T-helper 1 cell (primary cell): ENCODE measurements at places on chromosomes 1 and 21.

DNA sequence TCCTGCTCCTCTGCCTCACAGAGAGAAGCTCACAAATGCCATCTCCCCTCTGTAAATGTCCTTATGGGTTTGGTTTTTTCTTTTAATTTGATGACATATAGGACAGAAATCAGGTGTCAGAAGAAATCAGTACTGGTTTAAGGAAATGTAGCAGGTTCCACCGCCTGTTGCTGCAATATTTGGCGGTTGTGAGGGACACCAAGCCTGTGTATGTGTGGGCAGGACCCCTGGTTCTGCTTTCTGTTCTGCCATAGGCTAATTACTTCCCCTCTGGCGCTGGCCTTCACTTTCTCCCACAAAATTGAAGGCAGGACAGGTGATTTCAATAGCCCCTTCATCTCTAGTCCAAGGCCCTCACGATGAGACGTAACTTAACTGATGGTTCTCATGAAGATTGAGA, 69.2 kb downstream of the PRDM2 start:
- DNase-seq, result no peak

GRCh38 chr1:118504867-118505266, 319.8 kb upstream of the SPAG17 start:
- no peak for DNase-seq

DNA sequence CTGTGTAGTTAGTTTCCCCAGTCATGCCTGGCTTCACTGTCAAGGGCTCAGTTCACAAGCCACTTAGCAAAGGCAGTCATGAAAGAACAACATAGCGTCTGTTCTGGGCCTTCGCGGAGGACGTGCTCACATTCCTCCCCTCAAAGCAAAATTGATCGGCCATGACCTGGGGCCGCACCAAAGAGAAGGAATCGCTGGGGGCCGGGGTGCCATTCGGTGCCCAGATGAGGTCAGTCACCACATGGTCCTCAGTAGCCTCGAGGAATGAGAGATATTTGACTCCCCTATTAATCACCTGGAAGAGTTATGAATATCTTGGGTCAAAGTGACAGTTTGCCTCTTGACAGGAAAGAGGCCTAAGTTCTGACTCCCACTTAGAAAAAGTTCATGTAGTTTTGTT, 251.1 kb upstream of the JUN start:
- no peak for DNase-seq

DNA sequence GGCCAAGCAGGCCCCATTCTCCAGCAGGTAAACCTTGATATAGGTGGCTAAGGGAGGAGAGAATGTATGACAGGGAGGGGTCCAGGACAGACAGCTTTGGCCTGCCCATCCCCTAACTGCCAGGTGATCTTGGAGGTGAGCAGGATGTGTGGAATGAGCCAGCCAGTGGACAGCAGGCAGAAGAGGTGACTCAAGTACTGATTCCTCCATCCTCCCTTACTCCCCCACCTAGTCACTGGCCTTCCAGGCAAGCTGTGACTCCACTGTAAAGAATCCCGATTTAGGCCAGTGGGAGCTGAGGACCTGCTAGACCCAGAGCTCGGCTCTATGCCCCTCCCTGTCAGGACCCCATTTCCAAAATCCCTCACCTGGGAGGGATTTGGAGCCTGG, 36.6 kb downstream of the RIMS3 start:
- DNase-seq, result no peak

GRCh38 chr1:114367810-114368209, 143.2 kb downstream of the TRIM33 start:
- DNase-seq, result no peak

- peak; percentile 51 for DNase-seq
Measured at GRCh38 chr1:167057241-167057688, 32.9 kb downstream of the GPA33 start.

DNA sequence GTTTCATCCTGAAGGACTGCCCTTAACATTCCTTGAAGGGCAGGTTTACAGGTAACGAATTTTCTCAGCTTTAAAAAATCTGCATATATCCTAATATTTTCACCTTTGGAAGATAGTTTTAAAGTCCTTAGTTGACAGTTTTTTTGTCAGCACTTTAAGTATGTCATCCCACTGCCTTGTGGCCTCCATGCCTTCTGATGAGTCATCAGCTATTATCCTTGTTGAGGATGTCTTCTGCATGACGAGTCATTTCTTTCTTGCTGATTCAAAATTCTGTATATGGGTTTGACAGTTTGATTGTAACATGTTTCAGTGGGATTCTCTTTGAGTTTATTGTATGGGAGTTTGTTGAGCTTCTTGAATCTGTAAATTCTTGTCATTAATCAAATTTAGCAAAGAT, 500.6 kb downstream of the DISC1 start:
- peak; percentile 48 for DNase-seq

DNA sequence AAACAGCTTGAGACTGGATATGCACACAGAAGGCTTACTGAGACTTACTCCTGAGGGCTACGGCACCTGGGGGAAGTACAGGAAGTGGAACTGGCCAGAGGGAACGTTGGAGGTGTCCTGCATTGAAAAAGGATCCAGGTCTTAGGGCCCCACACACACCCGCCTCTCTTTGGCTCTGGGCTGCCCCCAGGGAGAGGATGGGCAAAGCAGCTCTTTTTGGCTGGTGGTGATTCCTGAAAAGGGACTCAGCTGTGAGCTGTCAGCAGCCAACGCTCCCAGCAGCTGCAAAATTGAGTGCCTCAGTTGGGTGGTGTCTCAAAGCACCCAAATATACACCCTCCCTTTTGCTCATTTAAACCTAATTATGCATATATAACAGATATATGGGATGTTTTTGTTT, 213.2 kb downstream of the TNR start:
- no peak for DNase-seq

- DNase-seq, result no peak
Measured at GRCh38 chr1:58249737-58250586, 296.6 kb downstream of the OMA1 start.

- DNase-seq, result no peak
Measured at GRCh38 chr1:176829261-176829660, 335.3 kb downstream of the ASTN1 start.

DNA sequence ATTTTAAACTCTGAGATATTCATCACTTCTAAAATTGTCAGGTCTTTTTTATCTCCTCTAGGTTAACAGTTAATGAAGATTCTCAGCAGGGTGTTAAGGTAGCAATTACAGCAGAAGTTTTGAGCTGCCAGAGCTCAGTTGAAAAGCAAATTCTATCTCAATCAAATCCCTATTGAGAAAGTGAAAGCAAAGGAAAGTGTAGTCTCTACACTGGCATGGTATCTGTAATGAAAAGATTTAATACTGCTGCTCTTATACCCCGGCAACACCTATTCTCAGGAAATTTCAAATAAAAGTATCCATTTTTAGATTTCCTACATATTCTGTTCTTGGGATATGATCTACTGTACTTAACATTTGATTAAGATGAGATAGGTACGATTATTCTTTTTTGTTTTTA, 913.5 kb downstream of the MRPL39 start:
- DNase-seq, result no peak

GRCh38 chr21:37799211-37800056, 116.8 kb downstream of the KCNJ6 start:
- DNase-seq, result no peak

GRCh38 chr1:218424502-218424901, 79.4 kb downstream of the TGFB2 start:
- DNase-seq, result no peak

GRCh38 chr1:94319319-94320102, 82.1 kb upstream of the ARHGAP29 start:
- no peak for DNase-seq

GRCh38 chr1:37148663-37149062, 114.3 kb upstream of the GRIK3 start:
- DNase-seq, result no peak

GRCh38 chr1:152191260-152191659, 32.2 kb upstream of the RPTN start:
- no peak for DNase-seq

GRCh38 chr1:3415260-3416090, 39.0 kb upstream of the ARHGEF16 start:
- no peak for DNase-seq

- no peak for DNase-seq
Measured at GRCh38 chr1:236051242-236051791, 13.6 kb downstream of the NID1 start.

- no peak for DNase-seq
Measured at GRCh38 chr1:30732277-30732996, 9.1 kb upstream of the MATN1 start.

- DNase-seq, result no peak
Measured at GRCh38 chr1:228108055-228108690, 926 bp downstream of the MRPL55 start.

GRCh38 chr1:207981976-207982375, 71.1 kb upstream of the CD34 start:
- no peak for DNase-seq

- no peak for DNase-seq
Measured at GRCh38 chr1:68142036-68142435, 90.3 kb downstream of the WLS start.

DNA sequence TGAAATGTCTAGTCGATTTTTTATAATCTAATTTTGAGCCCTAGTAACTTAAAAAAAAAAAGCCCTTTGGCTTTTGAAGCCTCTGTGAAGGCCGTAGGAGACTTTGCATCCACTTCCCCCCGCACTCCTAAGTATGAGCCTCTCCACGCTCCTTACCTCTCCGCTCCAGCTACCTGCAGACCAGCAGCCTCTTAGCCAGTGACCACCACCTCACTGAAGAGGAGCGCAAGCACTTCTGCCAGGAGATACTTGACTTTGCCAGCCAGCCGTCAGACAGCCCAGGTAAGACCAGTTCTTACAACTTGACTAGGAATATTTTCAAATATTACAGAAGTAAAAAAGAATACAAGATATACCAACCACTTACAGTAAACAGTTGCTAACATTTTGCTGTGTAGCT, 27.4 kb upstream of the PWP2 start:
- DNase-seq, result no peak

- no peak for DNase-seq
Measured at GRCh38 chr1:30169269-30169668, 554.1 kb downstream of the MATN1 start.

DNA sequence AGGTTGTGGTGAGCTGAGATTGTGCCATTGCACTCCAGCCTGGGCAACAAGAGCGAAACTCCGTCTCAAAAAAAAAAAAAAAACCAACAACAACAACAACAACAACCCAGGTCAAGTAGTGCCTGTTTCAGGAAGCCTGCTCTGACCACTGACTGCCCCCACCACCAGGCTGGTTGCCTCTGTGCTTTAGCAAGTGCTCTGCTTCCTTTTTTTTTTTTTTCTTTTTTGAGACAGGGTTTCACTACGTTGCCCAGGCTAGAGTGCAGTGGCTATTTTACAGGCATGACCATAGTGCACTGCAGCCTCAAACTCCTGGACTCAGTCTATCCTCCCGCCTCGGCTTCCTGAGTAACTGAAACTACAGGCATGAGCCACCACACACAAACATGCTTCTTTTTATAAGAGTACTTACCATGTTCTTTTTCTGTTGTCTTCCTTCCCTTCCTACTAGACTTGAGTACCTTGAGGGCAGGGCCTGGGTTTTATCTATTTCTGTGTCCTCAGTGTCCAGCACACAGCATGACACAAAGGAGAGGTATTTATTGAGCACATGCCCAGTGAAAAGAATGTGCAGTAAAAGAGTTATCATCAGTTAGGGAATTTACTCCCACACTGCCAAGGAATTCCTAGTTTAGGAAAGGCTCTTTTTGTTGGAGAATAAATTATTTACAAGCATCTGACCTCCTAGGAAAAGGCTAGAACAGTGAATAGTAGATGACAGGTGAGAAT, 9.9 kb upstream of the COA7 start:
- no peak for DNase-seq

GRCh38 chr1:3221112-3222041, 152.4 kb downstream of the PRDM16 start:
- no peak for DNase-seq

DNA sequence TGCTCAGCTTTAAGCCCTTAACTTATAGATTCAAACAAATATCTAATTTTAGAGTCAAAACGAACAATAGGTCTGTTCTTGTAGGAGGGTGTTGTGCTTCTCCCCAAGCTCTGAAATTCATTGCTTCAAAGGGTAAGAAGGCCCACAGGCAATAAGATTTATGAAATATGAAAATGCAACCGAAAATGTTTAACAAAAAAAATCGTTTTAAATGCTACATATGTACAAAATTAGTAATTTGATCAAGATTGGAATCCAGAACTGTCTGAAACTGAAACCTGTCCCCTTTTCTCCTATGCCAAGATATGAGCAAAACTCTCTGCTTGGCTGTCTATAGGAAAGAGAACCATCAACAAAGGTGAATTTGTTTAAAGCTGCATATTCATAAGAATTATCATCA, 534.3 kb downstream of the PLPP3 start:
- DNase-seq, result no peak

DNA sequence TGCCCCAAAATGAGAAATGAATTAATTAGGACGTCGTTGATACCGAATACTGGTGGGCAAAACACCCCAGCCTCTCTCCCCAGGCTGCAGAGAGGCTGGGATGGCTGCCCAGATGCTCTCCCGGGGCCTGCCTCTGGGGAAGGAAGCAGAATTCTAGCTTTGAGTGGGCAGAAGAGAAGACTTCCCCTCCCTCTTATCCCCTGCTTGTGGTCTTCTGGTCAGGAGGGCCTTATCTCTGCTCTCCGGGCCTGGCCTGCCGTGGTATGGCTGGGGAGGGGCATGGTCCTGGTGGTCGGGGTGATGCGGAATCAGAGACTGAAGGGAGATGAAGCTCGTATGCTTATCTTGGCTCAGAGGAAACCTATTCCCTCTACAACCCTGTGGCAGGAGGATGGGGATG, 9.8 kb upstream of the CSF3R start:
- no peak for DNase-seq

DNA sequence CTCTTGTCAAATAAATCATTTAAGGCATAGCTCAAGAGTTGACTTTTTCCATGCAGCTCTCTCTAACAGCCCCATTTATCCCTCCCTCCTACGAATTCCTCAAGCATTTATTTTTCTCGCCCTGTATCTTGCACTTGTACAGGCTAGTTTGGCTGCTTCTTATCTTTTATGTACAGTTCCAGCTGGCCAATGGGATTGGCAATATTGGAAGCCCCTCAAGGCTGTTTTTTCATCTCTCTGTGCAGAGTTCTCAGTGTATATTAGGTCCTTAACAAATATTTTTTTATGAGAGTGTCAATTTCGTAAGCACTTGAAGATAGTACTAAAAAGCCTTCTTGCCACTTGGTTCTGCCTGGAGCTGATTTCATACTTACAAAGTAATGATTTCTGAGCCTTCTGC, 356.0 kb downstream of the ST6GALNAC3 start:
- no peak for DNase-seq

- no peak for DNase-seq
Measured at GRCh38 chr1:207918581-207918980, 7.7 kb upstream of the CD34 start.

GRCh38 chr21:43321111-43321510, 105.8 kb downstream of the SIK1 start:
- DNase-seq, result no peak

DNA sequence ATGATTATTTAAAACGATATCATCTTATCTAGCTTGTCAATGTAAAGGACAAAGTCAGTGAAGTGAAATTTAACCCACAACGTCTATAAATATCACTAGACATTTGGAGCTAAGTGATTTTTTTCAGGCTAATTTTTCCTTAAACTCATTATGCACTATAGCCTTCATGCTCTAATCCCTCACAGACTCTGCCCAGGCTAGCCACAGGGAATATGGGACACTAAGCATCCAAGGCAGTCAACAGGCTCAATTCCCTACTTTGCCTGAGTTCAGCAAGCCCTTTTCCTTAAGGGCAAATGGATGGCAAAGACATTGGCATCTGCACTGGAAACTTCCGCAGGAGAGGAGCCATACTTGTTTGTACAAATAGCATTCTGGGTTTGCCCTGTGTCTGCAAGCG, 577.0 kb downstream of the LMO4 start:
- DNase-seq, result no peak
